ENCODE measurements at places on chromosomes 12 and 14. TPM values are rescaled to one million over a fixed set of nuclear protein-coding genes. Genes with fewer than 3 reads are reported as not detected.

KLHDC1 gene
- 1.2 TPM for total RNA-seq

- DNase-seq: peak; percentile 67
Observed at GRCh38 chr14:101960225-101960624, 4.1 kb upstream of the DYNC1H1 start.

RIN3 gene
- total RNA-seq: 61.3 TPM

CLEC1A gene
- total RNA-seq: not detected

GRCh38 chr14:101542391-101542790, 18.9 kb upstream of the DIO3 start:
- no peak for DNase-seq
